Cardiac fibroblast (primary cell): ENCODE measurements at places on chromosomes 11 and 22.

- no peak for DNase-seq
Observed at GRCh38 chr22:40029189-40029890, 34.6 kb downstream of the FAM83F start.

DNA sequence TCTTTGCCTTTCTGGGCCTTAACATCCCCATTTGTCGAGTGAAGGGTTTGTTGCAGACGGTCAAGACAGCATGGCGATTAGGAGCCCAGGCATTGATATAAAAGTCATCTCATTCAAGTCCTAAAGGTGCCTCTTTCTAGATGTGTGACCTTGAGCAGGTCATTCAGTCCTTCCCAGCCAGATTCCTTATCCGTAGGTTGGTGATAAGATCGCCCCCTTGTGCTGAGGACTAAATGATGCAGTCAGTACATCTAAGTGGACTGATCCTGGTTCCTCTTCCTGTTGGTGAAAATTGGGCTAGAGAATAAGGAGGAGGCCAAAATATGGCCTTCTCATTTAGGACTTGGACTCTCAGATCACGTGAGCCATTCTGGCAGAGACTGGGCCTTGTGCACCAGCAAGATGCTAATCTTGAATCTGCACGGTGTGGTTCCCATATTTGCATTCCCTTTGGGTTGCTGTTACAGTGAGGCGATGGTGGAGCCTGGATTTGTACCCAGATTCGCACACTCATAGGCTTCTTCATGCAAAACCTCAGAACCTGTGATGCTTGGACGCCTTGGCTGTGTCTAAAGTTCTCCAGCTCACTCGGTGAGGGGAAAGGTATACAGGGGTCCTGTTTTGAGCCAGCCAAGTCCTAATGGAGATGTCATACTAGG, 156.8 kb downstream of the MYO18B start:
- DNase-seq, result peak; percentile 4

GRCh38 chr11:18692941-18693760, 5.4 kb upstream of the TMEM86A start:
- no peak for DNase-seq

DNA sequence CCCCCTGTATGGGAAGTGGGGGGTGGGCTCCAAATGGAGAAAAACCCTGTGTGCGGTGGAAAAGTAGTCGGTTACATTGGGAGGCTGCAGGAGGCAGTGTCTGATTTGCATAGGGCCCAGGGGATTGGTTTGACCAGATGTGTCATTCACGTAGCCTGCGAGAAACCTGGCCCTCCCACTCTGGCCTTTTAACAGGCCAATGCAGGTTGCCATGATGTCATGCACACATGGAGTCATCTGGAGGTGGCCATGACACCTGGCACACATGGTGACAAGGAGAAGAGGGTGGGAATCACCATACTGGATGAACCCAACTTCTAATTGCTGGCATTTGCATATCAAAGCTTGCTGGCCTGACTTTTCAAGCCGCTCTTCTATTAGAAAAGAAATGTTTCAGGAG, 50.6 kb downstream of the FAM181B start:
- no peak for DNase-seq

DNA sequence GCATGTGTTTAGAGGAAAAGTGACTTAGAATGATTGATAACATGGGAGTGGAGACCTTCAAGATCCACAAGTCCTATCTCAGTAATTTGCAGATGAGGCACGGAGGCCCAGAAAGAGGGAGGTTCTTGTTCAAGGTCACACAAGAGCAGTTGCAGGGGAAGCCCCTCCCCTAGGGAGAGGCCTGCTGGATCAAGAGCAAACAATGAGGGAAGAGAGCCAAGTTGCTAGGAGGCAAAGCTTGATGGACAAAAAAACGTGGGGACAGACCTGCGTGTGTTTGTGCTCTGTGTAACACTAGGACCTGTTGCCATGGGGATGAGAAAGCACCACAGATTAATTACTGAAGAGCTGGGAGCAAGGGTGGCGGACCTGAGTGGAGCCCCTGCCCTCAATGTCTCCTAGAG, 6.4 kb upstream of the MFRP start:
- peak; percentile 84 for DNase-seq

- DNase-seq, result no peak
Observed at GRCh38 chr11:58285483-58286040, 17.5 kb upstream of the OR10W1 start.

DNA sequence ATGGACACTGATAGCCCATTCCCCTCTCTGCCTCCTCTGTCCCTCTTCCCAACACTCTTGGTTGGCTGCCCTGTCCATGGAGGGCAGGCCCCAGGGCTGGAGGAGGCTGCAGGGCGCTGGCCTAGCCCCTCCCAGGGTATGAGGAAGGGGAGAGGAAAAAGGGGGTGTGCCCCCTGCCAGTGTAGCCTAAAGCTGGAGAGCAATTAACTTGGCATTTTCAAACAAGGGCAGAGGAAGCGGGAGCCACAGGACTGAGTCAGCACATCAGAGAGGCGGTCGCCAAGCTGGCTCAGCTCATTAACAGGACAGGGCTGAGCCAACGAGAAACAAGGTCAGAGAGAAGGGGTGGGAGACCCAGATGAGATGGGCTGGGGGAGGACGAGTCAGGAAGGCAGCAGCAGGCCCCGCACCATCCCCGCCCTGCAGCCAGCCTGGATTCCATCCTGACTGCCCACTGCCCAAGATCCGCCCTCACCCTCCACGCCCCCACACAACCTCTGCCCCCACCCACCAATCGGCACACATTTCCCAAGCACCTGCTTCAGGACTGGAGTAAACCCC, 76.3 kb downstream of the BUD13 start:
- peak; percentile 12 for DNase-seq
